ENCODE measurements at places on chromosomes 4 and X. TPM values are rescaled to one million over a fixed set of nuclear protein-coding genes. Genes with fewer than 3 reads are reported as not detected.

The DSPP gene
- total RNA-seq: not detected

DNA sequence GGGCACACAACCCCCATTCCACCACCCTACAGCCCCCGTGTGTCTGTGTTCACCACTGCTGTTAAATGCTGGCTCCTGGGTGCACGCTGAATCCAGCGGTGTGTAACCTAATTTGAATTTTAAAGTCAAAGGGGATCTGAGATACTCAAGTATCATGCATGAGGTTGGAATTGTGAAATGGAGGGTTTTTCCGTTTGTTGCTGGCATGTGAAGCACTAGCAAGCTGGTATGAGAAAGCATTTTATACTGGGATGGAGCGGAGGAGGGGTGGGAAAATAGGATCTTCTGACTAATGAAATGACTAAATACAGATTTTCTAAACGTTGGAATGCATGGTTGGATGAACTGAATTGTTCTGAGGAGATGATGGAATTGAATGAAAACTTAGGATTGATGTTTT is 36.9 kb upstream of the FAT1 start:
- H3K4me3 ChIP-seq: no peak overlapping the region
- H3K27ac ChIP-seq: no peak overlapping the region
- H3K36me3 ChIP-seq: no peaks in the 10 kb centered on the region

DNA sequence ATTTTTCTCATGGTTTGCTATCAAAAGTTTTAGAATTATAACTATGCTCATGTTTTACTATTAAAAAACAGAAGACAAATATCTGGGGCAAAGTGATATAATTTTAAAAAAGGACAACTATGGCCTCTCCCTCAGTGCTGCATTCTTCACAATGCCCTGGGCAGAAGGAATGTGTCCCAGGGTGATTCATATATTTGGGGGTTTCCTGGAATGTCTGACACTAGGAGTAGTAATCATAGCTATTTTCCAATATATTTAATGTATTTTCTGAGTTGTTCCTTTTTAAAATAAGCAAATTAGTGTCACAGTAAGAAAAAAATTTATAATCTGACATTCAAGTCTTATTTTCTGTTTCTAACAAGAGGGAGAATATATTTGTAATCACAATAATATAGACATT is 281.7 kb downstream of the UNC5C start:
- no peak for DNase-seq
- H3K36me3 ChIP-seq: no peaks in the 10 kb centered on the region
- H3K27ac ChIP-seq: no peak overlapping the region
- no peak overlapping the region for H3K4me3 ChIP-seq

The USP17L29 gene
- total RNA-seq: not detected

The SMIM10 gene
- total RNA-seq: 1.4 TPM

GRCh38 chr4:60589425-60589824 is 610.7 kb upstream of the ADGRL3 start:
- no peak overlapping the region for H3K4me3 ChIP-seq
- H3K27me3 ChIP-seq: no peaks in the 10 kb centered on the region

The PSAPL1 gene
- total RNA-seq: not detected

- no peak for DNase-seq
- H3K4me1 ChIP-seq: no peaks in the 10 kb centered on the region
- H3K36me3 ChIP-seq: peaks cover 12% of the 10 kb centered on the region
- H3K27me3 ChIP-seq: peaks cover 17% of the 10 kb centered on the region
- no peak overlapping the region for H3K27ac ChIP-seq
Measured at GRCh38 chr4:83606898-83607297, 71.0 kb downstream of the GPAT3 start.

The FGA gene
- total RNA-seq: not detected

- no peaks in the 10 kb centered on the region for H3K4me1 ChIP-seq
- DNase-seq: no peak
- no peak overlapping the region for H3K27ac ChIP-seq
- H3K27me3 ChIP-seq: peaks cover 10% of the 10 kb centered on the region
- H3K36me3 ChIP-seq: no peaks in the 10 kb centered on the region
- no peak overlapping the region for H3K4me3 ChIP-seq
Measured at GRCh38 chrX:8879750-8880149, 78.6 kb upstream of the FAM9A start.

The CLGN gene
- 0.26 TPM for total RNA-seq

GRCh38 chr4:113880240-113881028 is 99.0 kb downstream of the ARSJ start:
- DNase-seq: no peak
- H3K36me3 ChIP-seq: no peaks in the 10 kb centered on the region
- no peak overlapping the region for H3K4me3 ChIP-seq
- H3K27me3 ChIP-seq: no peaks in the 10 kb centered on the region
- H3K4me1 ChIP-seq: no peaks in the 10 kb centered on the region
- no peak overlapping the region for H3K27ac ChIP-seq

The FGFBP2 gene
- total RNA-seq: 5.1 TPM

GRCh38 chr4:168387091-168387490 is 68.5 kb upstream of the DDX60 start:
- no peak overlapping the region for H3K4me3 ChIP-seq

GRCh38 chr4:7512428-7512827 is 77.7 kb upstream of the PSAPL1 start:
- no peaks in the 10 kb centered on the region for H3K4me1 ChIP-seq
- H3K4me3 ChIP-seq: no peak overlapping the region
- no peak for DNase-seq
- peaks cover 10% of the 10 kb centered on the region for H3K27me3 ChIP-seq
- no peak overlapping the region for H3K27ac ChIP-seq

The CENPE gene
- total RNA-seq: 29.7 TPM

- no peak for DNase-seq
- no peaks in the 10 kb centered on the region for H3K36me3 ChIP-seq
- H3K27me3 ChIP-seq: no peaks in the 10 kb centered on the region
- no peaks in the 10 kb centered on the region for H3K4me1 ChIP-seq
- H3K27ac ChIP-seq: no peak overlapping the region
- H3K4me3 ChIP-seq: no peak overlapping the region
Measured at GRCh38 chrX:119041175-119041574, 31.6 kb upstream of the CT47C1 start.

DNA sequence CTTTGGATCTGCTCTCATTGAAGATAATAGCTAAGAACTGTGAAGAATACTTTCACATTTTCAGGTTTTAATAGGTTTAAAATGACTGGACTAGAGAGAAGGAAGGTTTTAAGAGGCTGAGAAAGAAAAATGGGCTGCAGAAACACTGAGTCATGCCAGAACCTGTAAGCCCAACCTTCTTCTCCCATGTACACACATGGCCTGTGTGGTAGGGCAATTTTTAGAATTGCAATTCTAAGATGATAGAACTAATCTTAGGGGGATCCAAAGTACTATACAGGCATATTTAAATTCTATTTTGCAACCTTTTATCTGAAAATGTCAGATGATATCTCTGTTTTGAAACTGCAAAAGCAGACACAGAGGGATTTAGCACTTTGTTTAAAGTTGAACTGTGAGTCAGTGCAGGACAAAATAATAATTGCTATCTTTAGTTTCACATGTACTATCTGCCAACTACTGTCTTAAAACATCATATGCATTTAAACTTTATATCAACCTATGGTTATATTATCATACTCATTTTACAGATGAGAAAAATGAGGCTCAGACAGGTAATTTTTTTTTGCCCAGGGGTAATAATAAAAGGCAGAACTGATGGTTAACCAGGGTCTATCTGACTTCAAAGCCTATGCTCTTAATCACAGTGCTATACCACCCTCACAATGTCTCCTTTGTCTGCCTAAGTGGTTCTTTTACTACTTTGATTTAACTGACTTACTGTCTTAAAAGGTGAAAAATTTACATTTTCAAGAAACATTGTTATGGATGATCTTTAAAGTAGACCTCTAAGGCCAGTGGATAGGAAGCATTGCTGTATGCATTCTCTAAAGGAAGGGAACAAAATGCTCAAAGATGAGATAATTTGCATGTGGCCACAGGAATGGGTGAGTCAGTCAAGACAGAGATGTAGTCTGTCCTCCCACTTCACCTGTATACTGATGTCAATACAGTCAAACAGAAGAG is 4.3 kb downstream of the TMPRSS11E start:
- H3K4me3 ChIP-seq: no peak overlapping the region
- no peak for DNase-seq
- H3K27me3 ChIP-seq: peaks cover 5% of the 10 kb centered on the region
- no peaks in the 10 kb centered on the region for H3K36me3 ChIP-seq
- H3K4me1 ChIP-seq: no peaks in the 10 kb centered on the region

GRCh38 chr4:45778514-45778913 is 345.3 kb downstream of the GABRG1 start:
- no peak overlapping the region for H3K27ac ChIP-seq
- no peak for DNase-seq
- no peak overlapping the region for H3K4me3 ChIP-seq
- H3K27me3 ChIP-seq: no peaks in the 10 kb centered on the region

- H3K27ac ChIP-seq: no peak overlapping the region
- no peaks in the 10 kb centered on the region for H3K36me3 ChIP-seq
- H3K4me3 ChIP-seq: no peak overlapping the region
- no peaks in the 10 kb centered on the region for H3K27me3 ChIP-seq
- H3K4me1 ChIP-seq: no peaks in the 10 kb centered on the region
Measured at GRCh38 chr4:53802500-53802899, 211.2 kb upstream of the LNX1 start.

DNA sequence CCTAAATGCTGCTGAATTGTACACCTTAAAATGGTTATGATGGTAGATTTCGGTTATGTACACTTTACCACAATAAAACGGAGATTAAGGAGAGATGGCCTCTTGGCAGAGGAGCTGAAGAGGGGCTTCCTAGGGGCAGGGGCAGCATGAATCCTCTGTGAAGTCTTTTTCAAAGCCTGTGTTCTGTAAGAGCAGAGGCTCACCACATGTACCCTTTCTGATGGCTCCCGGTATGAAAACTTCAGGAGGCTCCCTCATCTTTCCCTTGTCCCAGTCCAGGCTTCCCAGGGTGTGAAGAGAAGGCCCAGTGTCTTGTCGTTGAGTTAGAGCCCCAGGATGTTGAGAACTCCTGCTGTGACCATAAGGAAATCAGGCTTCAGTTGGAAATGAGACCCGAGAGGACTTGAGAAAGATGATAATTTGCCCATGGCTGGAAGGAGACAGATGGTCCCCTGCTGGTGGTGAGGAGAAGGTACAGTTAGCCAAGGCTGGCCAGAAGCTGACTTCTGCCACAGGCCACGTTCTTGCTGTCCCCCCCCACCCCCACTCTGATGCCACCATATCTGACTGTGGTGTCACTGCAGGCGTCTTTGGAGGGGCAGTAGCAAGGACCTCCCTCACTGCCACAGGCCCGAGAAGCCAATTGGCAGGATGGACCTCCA is 31.8 kb upstream of the MTM1 start:
- no peaks in the 10 kb centered on the region for H3K4me1 ChIP-seq
- DNase-seq: no peak
- no peak overlapping the region for H3K27ac ChIP-seq
- H3K4me3 ChIP-seq: no peak overlapping the region

DNA sequence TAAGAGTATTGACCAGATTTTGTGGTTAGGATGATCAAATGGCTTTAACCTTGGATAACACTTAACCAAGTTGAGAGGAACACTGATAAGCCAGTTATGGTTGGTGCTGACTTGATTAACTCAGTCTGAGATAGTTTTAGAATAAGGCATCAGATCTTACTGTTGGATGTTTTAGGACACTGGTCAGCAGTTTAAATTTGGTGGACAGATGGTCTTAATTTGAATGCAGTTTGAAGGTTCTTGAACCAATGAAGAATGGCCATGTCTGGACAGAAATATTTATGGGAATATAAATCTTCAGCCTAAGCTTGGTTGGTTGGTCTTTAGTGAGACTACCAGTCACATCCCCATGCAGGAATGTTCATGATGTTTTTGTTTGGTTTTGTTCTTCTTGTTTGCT is 2.6 kb upstream of the GIMD1 start:
- H3K27ac ChIP-seq: no peak overlapping the region
- H3K4me1 ChIP-seq: no peaks in the 10 kb centered on the region
- H3K4me3 ChIP-seq: no peak overlapping the region
- no peaks in the 10 kb centered on the region for H3K36me3 ChIP-seq
- peaks cover 16% of the 10 kb centered on the region for H3K27me3 ChIP-seq

Measured in natural killer cell treated with Interleukin-12 subunit alpha and Interleukin-12 subunit beta and Interleukin-15 and Interleukin-18, amount 100 ng/mL, for 72 hours (primary cell).